ENCODE measurements at places on chromosomes 7 and 10. TPM values are rescaled to one million over a fixed set of nuclear protein-coding genes. Genes with fewer than 3 reads are reported as not detected.

GRCh38 chr10:122756656-122757055, 57.0 kb upstream of the C10orf120 start:
- DNase-seq = no peak

DNA sequence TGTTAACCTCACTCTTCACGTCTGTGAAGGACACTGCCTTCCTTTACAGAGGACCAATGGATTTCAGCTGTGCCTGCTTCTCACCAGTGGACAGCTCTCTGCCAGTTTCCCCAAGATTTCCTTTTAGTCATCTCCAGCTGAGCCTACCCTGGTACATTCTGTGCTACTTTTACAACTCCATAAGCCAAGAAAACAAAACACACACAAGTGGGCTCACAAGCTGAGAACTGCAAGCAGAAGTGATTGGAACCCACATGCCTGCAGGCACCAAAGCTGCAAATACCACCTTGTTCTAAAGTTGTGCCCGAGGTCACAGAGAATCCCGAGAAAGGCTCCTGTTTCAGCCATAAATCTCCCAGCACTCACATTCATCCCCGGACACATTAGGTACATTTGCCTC, 636.8 kb downstream of the PHTF2 start:
- no peak for DNase-seq

DNA sequence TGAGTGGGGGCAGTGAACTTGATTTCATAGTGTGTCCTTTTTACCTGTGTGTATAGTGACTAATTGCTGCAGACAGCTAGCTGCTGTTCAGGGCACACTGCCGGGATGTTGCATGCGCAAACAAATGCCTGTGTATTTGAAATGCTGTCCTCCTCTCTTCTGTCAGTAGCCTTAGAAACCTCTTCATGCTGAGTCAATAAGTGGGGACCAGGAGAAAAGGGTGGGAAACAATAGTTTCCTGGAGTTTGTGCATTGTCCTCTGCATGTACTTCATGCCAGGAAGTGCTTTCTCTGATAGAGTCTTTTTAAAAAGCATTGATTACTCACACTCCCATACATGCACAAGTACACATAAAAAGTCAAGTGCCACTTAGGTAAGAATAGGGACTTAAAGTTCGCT, 1183.7 kb upstream of the CELF2 start:
- DNase-seq = no peak

- DNase-seq = no peak
These were observed 20.0 kb downstream of the CAMK2G start for GRCh38 chr10:73854310-73854709.

SNX10 gene
- polyA plus RNA-seq = 0.06 TPM

HELLS gene
- 18.3 TPM for polyA plus RNA-seq

GRCh38 chr10:61565819-61566560, 96.7 kb upstream of the CABCOCO1 start:
- DNase-seq = no peak

- DNase-seq = peak; percentile 39
These were observed 9.2 kb downstream of the PCBD1 start for GRCh38 chr10:70879207-70879606.

DNA sequence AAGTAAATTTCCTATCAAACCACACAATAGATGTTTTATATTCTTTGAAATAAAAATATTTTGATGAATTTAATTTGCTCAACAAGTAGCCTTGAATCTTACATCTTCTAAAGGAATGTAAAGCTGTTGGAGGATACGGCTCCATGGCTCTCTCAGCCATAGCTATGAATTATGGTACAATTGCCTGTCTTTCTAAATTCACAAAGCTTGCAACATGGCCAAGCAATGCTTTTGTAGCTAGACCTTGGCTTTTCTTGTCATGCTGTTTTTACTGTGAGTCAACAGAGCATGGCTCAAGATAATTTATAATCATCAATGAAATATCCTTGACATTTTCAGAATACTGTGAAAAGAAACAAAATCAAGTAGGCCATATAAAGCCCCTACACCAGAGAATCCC, 286.7 kb downstream of the CACNA2D1 start:
- peak; percentile 22 for DNase-seq

- DNase-seq = no peak
These were observed 120.8 kb downstream of the POU6F2 start for GRCh38 chr7:39098506-39098905.

- DNase-seq = no peak
These were observed 88.2 kb upstream of the EGR2 start for GRCh38 chr10:62904281-62904875.

GRCh38 chr7:53491051-53491450, 455.6 kb downstream of the POM121L12 start:
- no peak for DNase-seq

GIGYF1 gene
- 3.8 TPM for polyA plus RNA-seq

TMEM196 gene
- not detected for polyA plus RNA-seq

GRCh38 chr10:117241541-117242462, 888 bp downstream of the SLC18A2 start:
- DNase-seq = no peak

WNT2 gene
- 4.8 TPM for polyA plus RNA-seq

GIMAP5 gene
- not detected for polyA plus RNA-seq

GRCh38 chr10:69214666-69215131, 5.4 kb upstream of the HKDC1 start:
- no peak for DNase-seq

DNA sequence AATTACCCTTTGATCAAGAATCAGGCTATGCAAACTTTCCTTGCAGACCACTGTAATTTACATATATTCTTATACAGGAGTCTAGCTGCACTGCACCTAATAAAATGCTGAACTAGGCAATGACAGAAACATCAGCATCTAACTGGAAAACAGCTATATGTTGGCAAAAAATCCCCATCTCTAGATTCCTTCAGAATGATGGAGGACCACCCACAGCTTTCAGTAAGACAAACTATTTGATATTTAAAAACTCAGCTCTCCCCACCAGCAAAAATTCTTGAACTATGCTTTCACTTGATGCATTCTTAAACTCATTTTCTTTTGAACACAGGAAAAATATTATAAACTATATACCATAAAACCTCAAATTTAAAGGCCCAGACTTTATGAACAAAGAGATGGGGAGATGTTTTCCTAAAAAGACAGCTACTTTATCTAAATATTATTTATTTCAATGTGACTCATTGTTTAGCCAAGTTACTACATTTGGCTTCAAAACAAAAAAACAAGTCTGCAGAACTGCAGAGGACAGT, 77.4 kb downstream of the SEMA3C start:
- DNase-seq = peak; percentile 50

- no peak for DNase-seq
These were observed 168.4 kb downstream of the PON1 start for GRCh38 chr7:95155965-95156364.

UCMA gene
- polyA plus RNA-seq = not detected

DNA sequence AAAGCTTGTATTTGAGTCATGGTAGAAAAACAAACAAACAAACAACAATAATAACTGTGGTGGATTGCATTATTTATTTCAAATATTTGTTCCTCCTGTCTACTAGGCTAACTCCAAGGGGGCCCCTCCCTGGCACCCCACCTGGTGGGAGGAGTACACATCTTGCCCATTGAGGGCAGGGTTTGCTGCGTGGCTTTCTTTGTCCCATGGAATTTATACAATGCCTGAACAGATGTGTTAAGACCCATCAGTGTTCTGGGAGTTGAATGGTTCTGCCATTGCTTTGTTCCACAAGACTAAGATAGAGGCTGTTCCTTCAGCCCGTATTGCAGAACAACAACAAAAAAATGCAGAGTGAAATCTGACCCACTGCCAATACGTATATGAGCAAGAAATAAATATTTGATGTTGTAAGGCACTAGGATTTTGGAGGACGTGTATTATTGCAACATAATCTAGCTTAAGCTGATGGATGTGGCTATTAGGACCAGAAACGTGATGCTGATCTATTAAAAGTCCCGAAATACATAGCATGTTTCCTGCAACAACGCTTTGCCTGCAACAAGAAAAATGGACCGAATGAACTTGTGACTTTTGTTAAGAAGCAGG, 119.1 kb upstream of the JCAD start:
- DNase-seq = peak; percentile 65

DNA sequence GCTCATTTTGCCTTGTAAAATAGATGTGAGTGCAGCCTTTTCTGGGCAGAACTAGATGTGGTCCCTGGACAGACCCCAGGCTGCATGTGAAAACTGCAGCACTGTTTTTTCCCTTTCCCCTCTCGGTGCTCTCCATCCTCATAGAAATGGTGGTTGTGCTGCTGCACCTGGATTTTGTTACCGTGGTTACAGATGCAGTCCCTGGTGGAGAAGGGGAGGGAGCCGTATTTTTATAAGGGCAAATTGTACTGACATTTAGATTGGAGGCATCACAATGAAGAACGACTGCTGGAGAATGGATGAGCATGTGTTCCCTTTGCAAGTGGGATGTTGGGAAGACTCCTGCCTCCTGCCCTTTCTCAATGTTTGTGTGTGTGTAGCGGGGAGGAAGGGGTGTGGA, 469.9 kb downstream of the CCSER2 start:
- no peak for DNase-seq

- DNase-seq = no peak
These were observed 13.1 kb downstream of the SFXN3 start for GRCh38 chr10:101044117-101044516.

DNA sequence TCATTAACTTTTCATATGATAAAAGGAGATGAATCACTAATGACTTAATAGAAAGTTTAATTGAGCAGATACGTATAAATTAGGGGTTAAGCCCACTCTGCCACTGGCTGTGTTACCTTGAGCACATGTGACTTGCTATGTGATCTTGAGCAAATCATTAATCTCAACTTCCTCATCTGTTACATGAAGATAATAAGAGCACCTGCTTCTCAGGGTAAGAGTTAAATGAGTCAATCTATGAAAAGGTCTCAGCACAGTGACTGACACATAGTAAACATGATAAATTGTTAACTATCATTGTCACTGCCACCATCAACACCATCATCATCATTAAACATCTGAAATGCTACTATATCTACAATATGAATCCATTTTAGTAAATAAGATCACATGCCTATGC, 110.8 kb downstream of the TPK1 start:
- DNase-seq = no peak
